H9 (cell line): ENCODE measurements at places on chromosomes 12 and 14.

- DNase-seq, result no peak
Measured at GRCh38 chr12:70683976-70684375, 46.7 kb upstream of the PTPRB start.

DNA sequence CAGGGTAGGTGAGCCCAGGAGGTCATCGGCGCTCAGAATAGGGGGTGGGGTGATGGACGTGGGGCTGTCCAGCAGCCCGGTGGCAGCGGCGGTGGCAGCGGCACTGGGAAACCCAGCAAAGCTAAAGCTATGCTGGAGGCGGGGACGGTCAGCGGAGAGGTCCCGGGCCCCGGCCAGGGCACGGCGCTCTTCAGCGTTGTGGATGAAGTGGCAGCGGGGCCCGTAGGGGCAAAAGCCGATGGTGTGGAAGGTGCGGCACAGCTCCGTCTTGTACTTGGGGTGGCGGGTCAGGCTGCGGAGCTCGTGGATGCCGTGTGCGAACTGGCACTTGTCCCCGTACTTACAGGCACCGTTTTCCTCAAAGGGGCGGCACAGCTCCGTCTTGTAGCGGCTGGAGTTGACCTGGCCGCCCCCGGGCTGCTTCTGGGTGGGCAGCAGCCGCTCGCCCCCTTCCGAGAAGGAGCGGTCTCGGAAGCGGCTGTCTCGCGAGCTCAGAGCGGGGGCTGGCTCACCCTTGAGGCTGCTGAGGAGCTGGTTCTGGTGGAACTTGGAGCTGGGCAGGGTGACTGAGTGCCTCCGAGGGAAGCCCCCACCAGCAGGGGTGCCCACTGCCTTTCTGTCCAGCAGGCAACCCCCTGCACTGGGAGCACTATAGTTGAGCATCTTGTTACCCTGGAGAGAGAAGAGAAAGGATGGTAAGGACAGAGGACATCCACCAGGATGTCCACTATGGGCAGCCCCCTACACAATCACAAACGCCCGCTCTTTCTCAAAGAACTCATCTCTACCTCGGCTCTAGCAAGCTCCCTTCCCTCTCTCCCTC, 2.8 kb downstream of the ZFP36L1 start:
- DNase-seq, result no peak

DNA sequence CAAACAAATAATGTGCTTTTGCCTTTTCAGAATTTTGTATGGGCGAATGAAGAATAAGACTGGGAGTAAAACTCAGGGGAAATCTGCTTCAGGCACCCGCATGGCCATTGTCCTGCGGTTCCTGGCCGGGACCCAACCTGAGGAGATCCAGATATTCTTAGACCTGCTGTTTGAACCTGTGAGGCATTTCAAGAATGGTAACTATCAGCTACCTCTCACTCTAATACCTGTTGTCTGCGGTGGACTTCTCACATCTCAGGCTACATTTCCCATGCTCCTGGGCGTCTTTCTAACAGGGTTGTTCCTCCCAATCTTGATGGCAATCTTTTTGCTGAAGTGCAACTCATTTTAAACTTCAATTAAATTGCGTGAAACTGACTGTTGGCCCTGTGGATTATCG, 47.1 kb downstream of the UTP20 start:
- no peak for DNase-seq

DNA sequence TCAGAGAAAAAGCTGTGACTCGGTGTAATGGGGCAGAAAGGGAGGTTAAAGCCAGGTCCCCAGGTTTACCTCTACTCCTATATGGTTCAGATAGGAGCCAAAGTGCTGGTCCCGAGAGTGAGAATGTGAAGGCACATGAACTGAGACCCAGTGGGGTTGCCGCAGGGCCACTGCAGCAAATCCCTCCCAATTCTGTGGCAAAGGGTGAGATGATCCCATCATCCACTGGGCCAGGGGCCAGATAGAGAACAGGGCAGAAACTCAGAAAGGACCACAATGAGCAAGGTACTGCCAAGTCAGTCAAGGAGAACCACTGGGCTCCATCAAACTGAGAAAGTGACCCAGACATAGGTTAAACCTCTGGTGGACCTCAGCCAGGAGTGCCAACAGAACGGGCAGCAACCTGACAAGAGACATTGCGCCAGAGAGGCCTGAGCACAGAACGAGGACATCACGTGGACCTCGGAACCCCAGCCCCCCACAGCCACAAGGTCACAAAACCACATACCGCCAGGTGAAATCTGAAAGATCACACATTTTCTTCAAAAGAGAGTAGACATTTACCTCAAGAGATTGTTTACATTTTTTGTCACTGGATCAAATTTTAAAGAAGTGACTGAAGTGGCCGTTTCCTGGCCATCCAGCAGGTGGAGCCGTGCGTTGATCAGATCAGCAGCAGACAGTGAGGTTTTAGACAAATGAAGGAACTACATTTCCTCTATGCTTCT, 20.5 kb upstream of the ITPR2 start:
- DNase-seq, result peak; percentile 62

DNA sequence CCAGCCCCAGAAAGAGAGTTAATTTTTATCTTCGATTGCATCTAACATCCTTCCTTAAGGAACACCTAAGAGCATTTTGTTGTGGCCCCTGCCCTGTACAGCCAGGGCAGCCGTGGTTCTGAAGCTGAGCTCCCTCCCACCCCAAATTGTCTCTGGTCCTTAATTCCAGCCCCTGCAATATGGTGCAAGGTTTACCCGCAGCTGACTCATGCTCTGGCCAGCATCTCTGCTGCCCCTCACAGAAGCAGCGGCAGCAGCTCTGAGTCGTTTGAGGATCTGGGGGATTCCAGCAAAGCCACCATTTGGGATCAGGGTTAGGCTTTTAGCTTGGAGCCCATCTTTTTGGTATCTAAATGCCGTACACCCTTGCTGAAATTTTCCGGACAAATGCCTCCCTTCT, 3.3 kb downstream of the DLK1 start:
- DNase-seq, result no peak

GRCh38 chr14:24151404-24152080, 4.2 kb downstream of the RNF31 start:
- no peak for DNase-seq

- DNase-seq, result no peak
Measured at GRCh38 chr12:117718559-117718958, 250.2 kb downstream of the KSR2 start.

DNA sequence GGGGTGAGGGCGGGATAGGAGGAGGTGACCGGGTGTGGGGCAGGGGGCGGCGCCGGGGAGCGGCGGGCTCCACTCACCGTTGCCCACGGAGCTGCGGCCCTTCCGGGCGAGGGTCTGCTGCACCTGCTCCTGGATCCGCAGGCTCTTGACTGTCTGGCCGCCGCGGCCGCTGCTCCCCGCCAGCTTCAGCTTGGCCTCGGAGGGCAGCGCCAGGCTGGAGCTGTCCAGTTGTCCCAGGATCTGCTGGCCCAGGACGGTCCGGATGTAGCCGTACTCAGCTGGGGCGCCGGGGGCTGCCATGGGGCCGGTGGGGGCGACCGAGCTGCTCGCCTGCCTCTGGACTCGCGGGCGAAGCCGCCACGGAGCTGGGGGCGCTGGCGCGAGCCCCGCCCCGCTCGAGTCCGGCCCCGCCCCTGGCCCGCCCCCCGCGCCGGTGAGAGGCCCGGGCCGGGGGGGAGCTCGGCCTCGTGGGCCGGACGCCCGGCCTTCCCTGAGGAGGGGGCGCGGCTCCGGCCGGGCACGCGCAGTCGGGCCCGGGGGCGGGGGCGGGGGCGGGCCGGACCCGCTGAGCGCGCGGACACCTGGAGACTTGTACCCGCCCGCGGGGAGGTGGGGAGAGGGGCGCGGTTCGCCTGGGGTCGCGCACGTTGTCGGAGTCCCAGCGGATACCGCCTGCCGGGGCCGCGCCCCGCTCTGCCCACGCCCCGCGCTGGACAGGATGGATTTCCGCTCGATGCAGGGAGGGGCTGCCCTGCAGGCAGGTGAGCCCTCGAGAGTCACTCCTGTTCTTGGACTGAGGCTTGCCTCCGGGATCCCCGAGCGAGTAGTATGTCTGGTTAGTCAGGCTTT, at the start of gene PKP2:
Gene PKP2, minus strand, starts transcription at position 346 of the 849 bp plus-strand sequence. Its CDS starts 46 bp downstream, at position 300.
- peak; percentile 97 for DNase-seq
